Activated CD4-positive, alpha-beta T cell treated with anti-CD3 and anti-CD28 coated beads, Interleukin-2, amount 10 ng/mL, durations not matched to agents 7 days and 5 days (primary cell): ENCODE measurements at places on chromosomes 1 and 21. TPM values are rescaled to one million over a fixed set of nuclear protein-coding genes. Genes with fewer than 3 reads are reported as not detected.

GRCh38 chr1:58030456-58030855 lies 516.1 kb downstream of the OMA1 start:
- H3K36me3 ChIP-seq = no peaks in the 10 kb centered on the region
- DNase-seq = no peak
- H3K4me3 ChIP-seq = no peak overlapping the region
- peaks cover 17% of the 10 kb centered on the region for H3K27me3 ChIP-seq

- H3K4me3 ChIP-seq = no peak overlapping the region
- DNase-seq = no peak
- H3K36me3 ChIP-seq = peaks cover 15% of the 10 kb centered on the region
- H3K4me1 ChIP-seq = peaks cover 38% of the 10 kb centered on the region
- H3K27ac ChIP-seq = peak overlapping the region; percentile 36
Measured at GRCh38 chr1:204466416-204467405, 27.9 kb downstream of the PIK3C2B start.

DNA sequence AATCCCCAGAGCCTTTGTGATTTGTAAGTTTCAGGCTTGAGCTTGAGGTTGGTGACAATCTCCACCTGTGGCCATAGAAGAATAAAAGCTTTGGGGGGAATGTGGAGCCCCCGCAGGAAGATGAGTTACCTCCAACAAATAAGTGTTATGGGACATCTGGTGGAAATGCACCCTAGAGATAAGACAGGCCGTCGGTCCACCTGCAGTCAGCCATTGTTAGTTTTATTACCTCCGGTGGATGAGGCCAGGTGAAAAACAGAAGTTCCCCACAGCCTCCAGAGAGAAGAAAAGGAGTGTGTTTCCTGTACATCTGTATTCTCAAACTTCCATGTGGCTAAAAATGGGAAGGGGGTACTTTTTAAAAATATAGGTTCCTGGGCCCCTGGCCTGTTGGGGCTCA lies 137.4 kb downstream of the KAZN start:
- no peak for DNase-seq
- no peaks in the 10 kb centered on the region for H3K4me1 ChIP-seq
- peaks cover 13% of the 10 kb centered on the region for H3K27me3 ChIP-seq
- H3K27ac ChIP-seq = no peak overlapping the region
- H3K4me3 ChIP-seq = no peak overlapping the region

GRCh38 chr1:226373376-226373775 lies 34.5 kb downstream of the PARP1 start:
- H3K27me3 ChIP-seq = no peaks in the 10 kb centered on the region
- no peak overlapping the region for H3K4me3 ChIP-seq
- H3K4me1 ChIP-seq = no peaks in the 10 kb centered on the region

- H3K4me1 ChIP-seq = peaks cover 42% of the 10 kb centered on the region
- H3K36me3 ChIP-seq = peaks cover 2% of the 10 kb centered on the region
- no peak for DNase-seq
- peak overlapping the region; percentile 84 for H3K4me3 ChIP-seq
- no peaks in the 10 kb centered on the region for H3K27me3 ChIP-seq
Measured at GRCh38 chr1:2411801-2412394, 466 bp downstream of the PEX10 start.

DNA sequence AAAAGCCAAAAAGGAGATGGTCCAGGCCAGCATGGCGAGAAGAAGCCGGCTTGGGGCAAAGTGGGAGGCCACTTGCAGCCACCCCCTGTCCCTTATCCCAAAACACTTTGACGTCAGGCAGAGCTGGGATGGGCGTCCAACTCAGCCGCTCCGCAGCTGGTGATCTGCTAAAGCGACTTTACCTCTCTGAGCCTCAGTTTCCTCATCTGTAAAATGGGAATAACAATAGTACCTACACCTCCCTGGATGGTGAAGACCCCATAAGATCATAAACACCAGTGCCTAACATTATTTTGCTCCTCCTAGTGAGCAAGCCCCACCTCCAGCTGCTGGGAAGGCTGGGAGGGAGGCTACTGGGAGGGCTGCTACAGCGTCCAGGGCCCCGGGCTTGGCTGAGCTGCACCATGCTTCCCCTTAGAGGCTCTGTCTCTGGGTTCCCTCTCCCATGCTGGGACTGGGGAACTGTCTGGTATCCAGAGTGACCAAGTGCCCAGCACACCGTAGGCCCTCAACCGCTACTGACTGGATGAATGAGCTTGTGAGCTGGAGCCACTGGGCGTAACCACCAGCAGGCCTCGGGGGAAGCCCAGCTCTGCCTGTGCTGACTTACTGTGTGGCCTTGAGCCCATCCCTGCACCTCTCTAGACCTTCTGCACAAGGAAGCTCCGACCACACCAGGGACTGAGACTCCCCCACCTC lies 18.3 kb downstream of the IFFO2 start:
- H3K27ac ChIP-seq = no peak overlapping the region
- no peak for DNase-seq
- H3K27me3 ChIP-seq = no peaks in the 10 kb centered on the region
- peaks cover 27% of the 10 kb centered on the region for H3K4me1 ChIP-seq

- no peak overlapping the region for H3K4me3 ChIP-seq
- DNase-seq = no peak
- no peaks in the 10 kb centered on the region for H3K27me3 ChIP-seq
- no peaks in the 10 kb centered on the region for H3K4me1 ChIP-seq
Measured at GRCh38 chr21:10464975-10465374, 56.4 kb upstream of the TPTE start.

GRCh38 chr1:35261412-35262120 lies 6.9 kb upstream of the ZMYM4 start:
- H3K27ac ChIP-seq = no peak overlapping the region
- peaks cover 13% of the 10 kb centered on the region for H3K4me1 ChIP-seq
- DNase-seq = no peak
- no peaks in the 10 kb centered on the region for H3K36me3 ChIP-seq
- no peak overlapping the region for H3K4me3 ChIP-seq
- peaks cover 4% of the 10 kb centered on the region for H3K27me3 ChIP-seq

DNA sequence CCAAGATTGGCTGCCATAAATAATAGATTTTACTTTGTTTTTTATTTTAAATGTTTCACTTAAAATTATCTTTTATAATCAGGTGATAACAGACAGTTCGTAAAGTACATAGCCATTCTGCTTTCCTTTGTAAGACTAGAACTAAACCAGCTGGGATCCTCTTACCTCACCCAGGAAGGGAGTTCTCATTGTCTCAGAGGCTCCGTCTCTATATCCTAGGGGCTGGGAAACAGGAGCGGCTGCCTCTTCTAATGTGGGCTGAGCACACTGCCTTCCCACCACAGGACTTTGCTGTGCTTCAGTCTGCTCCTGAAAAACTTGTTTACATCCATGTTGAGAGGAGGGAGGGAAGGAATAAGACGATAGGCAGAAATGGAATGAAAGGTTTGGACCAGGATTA lies 45.6 kb upstream of the PGD start:
- H3K4me3 ChIP-seq = no peak overlapping the region
- no peak for DNase-seq
- H3K36me3 ChIP-seq = peaks cover 2% of the 10 kb centered on the region
- no peaks in the 10 kb centered on the region for H3K4me1 ChIP-seq
- no peaks in the 10 kb centered on the region for H3K27me3 ChIP-seq

- H3K36me3 ChIP-seq = no peaks in the 10 kb centered on the region
- no peak for DNase-seq
- no peak overlapping the region for H3K4me3 ChIP-seq
- H3K27ac ChIP-seq = no peak overlapping the region
- no peaks in the 10 kb centered on the region for H3K27me3 ChIP-seq
Measured at GRCh38 chr1:80531182-80531581, 1269.6 kb upstream of the ADGRL2 start.

DNA sequence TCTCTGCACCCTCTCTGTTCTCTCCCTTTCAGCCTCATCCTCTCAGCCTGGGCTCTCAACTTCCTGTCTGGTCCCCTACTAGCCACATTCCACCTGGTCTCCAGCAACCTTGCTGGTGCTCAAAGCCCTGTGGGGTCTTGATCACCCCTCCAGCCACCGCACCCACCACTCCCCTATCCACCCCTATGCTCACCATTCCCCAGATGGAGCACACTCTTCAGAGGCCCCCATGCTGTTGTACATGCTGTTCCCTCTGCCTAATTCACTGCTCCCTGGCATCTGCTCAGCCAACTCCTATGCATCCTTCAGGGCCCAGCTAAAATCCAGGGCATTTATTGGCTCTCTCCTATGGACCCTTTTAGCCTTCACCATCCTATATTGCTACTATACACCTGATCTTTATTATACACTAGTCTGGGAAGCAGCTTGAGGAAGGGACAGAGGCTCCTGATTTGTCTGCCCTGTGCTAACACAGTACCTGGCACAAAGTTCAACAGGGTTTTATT lies 81.0 kb downstream of the GLIS1 start:
- H3K27ac ChIP-seq = no peak overlapping the region
- no peak overlapping the region for H3K4me3 ChIP-seq
- no peak for DNase-seq
- H3K4me1 ChIP-seq = no peaks in the 10 kb centered on the region

- H3K36me3 ChIP-seq = no peaks in the 10 kb centered on the region
- H3K4me1 ChIP-seq = peaks cover 4% of the 10 kb centered on the region
- no peak overlapping the region for H3K4me3 ChIP-seq
- peaks cover 44% of the 10 kb centered on the region for H3K27me3 ChIP-seq
- no peak for DNase-seq
Measured at GRCh38 chr21:45012662-45013259, 61.6 kb upstream of the ADARB1 start.

- H3K4me3 ChIP-seq = peak overlapping the region; percentile 45
- no peak overlapping the region for H3K27ac ChIP-seq
- H3K36me3 ChIP-seq = peaks cover 18% of the 10 kb centered on the region
- H3K27me3 ChIP-seq = peaks cover 35% of the 10 kb centered on the region
Measured at GRCh38 chr1:29123053-29123886, 433 bp downstream of the TMEM200B start.

Gene EDARADD
- 2.0 TPM for total RNA-seq

Gene MRPL37
- total RNA-seq = 93.8 TPM

Gene GNG4
- 0.42 TPM for total RNA-seq

Gene CFHR1
- not detected for total RNA-seq

Gene COG2
- 27.3 TPM for total RNA-seq

Gene GPR161
- 0.17 TPM for total RNA-seq

Gene FCGR2B
- total RNA-seq = not detected

Gene TMEM51
- not detected for total RNA-seq

Gene TTLL10
- total RNA-seq = 0.15 TPM
